ENCODE measurements at places on chromosomes 16 and 17.
A peak's percentile ranks its signal among the peaks of the same experiment; 100 is the strongest.

DNA sequence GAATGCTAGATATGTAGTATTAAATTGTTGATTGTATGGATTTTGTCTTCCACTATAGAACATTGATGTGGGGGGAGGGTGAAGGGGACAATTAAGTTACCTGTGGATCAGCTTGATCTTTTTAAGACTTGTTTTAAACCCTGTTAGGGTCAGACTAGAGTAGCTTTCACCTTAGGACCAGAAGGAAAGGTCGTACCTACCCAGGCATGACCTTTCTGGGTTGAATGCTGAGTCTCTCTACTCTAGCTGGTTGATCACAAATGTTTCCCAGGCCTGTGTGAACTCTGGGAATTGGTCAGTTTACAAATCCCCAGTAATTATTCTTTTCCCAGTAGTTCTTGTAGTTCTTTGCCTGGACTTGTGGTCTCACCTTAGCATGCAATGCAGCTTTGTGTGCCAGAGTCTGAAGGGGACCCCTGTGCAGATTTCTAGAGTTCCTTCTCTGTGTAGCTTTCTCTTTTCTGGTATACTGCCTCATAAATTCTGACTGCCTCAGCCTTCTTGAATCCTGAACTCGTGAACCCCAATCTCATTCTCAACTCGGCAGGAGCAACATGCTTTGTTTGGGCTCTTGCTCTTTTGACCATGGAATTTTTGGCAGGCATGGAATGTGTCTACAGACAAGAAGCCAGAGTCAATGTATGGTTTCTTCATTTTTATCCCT lies 54.1 kb downstream of the VMP1 start:
- DNase-seq: no peak

DNA sequence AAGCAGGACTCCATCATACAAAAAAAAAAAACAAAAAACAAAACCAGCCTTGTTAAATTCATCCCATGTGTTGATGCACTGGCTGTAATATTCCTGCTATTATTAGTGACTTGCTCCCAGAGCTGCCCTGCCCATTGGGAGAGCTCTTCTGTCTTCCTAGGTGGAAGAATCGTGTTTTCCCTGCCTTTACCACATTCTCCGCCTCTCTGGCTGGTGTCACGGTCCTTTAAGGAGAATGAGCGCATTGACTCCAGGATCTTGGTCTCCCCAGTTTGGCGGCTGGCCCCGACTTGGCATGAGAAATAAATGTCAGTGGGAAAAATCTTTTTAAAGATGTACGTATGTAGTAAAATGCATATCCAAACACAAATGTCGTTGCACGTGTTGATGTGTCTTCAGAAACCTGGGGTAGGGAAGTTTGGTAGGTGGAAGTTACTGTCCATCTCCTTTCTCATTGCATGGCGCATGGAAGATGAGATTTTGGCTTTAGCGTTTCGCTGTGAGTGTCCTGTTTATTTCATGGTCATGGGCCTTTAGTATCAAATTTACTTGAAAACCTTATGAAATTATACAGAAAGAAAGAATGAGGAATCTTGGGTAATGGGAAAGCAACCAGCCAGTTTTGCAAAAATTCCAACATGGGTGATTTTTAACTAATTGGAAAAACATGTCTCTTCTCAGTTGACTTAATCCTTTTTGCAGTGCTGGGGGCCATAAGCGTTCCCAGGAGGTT lies 15.5 kb downstream of the RMI2 start:
- no peak for DNase-seq

GRCh38 chr17:44722254-44722653 lies 13.8 kb downstream of the DBF4B start:
- DNase-seq: no peak

GRCh38 chr17:37796076-37796475 lies 51.2 kb upstream of the HNF1B start:
- DNase-seq: no peak

DNA sequence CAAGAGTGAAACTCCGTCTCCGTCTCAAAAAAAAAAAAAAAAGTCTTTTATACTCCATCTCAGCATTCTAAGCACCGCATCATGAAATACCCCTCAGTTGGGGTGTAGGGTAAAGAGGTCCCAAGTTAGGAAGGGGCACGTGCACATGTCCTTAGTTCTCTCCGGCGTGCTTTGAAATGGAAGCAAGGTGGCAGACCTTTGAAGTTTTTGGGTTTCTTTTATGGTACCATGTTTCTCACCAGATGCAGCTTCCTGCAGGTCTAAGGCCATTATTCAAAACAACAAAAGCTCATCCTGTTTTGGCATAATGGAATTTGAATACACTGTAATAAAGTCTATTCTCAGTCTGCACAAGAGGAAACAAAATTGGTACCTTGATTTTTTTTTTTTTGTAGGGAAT lies 9.6 kb downstream of the EMC8 start:
- no peak for DNase-seq

- DNase-seq: peak; percentile 30
Measured at GRCh38 chr16:11742093-11742535, 543 bp downstream of the TXNDC11 start.

DNA sequence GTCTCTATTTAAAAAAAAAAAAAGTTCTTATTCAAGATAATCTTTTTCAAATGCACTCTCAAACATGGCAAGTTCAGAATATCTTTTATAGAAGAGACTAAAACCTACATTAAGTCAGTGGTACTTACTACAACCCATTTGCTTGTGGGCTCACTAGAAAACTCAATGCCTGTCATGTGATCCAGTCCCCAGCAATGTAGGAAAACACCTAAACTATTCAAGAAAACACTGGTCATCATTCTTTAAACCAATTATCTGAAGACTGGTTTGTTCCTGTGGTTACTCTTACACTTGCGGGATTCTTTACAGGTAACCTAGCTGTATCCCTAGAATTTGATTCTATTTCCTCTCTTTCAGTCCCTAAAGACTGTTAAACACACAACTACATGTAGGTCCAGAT lies 19.6 kb downstream of the MED13 start:
- no peak for DNase-seq

DNA sequence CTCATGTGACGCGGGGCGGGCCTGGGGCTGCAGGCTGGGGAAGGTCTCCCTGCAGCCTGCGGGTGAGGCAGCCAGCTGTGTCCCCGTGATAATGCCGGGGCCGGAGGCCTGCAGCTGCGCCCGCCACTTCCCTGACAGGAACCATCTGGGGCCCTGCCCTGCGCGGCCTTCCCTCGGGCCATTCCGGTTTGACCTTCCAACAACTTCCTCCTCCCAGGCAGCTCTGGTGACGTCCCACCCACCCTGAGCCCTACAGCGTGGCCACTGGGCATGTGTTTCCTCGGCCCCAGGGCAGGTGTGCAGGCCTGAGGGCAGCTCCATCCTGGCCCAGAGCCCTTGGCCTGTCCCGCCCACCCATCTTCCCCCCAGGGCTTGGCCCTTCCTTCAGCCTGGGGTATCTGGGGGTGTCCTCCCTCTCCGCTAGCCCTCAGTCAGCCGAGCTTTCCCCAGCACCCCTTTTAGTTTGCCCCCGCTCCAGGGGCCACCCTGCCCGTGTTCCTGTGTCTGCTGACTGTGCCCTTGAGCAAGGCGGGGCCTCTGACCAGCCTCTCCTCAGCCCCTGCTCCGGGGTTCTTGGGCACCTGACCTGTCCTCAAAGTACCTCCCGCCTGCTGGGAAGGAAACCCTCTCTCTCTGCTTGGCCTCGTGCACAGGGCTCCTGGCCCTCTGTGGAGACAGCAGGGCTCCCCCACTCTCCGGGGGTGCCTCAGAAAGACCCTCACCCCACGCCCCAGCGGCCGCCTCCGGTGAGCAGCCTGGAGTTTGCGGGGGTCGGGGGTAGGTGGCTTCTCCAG lies at the start of gene CBFA2T3:
Gene CBFA2T3 (minus strand): TSS at position 190 of the 794 bp plus-strand sequence. CDS start 400 bp downstream, outside the sequence.
- DNase-seq: no peak

DNA sequence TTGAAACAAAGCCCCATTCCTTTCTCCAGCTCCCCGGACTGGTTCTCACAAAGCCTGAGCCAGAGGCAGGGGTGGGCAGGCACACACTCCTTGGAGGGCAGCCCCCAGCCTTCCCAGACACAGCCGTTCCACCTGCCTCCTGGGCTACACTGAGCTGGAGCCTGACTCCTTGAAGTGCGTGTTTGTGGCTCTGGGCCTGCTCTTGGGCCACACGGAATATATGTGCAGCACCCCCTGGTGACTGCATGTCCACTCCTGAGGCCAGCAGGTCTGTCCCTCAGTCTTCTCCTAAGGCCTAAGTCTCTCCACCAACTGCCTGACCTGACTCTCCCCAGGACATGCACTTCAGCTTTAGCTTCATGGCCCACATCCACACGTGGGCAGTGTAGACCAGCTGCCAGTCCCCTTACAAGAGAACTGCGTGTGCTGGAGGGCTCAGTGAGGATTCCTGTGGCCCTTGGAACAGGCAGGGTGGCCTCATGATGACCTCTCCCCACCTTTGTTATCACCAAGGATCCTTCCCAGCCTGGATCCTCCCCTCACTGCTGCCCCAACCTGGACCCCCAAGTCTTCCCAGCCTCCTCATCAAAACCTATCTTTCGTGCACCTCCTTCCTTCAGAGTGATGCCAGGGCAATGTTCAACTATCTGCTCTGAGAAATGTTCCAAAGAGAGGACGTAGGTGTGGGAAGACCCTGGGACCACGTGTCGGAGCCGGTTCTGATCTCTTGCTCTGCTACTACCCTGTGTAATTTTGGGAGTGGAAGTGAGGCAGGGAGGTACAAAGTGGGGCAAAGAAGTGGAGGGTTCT lies 12.4 kb upstream of the SLC6A2 start:
- DNase-seq: no peak

GRCh38 chr17:13869331-13869940 lies 199.9 kb upstream of the COX10 start:
- no peak for DNase-seq

DNA sequence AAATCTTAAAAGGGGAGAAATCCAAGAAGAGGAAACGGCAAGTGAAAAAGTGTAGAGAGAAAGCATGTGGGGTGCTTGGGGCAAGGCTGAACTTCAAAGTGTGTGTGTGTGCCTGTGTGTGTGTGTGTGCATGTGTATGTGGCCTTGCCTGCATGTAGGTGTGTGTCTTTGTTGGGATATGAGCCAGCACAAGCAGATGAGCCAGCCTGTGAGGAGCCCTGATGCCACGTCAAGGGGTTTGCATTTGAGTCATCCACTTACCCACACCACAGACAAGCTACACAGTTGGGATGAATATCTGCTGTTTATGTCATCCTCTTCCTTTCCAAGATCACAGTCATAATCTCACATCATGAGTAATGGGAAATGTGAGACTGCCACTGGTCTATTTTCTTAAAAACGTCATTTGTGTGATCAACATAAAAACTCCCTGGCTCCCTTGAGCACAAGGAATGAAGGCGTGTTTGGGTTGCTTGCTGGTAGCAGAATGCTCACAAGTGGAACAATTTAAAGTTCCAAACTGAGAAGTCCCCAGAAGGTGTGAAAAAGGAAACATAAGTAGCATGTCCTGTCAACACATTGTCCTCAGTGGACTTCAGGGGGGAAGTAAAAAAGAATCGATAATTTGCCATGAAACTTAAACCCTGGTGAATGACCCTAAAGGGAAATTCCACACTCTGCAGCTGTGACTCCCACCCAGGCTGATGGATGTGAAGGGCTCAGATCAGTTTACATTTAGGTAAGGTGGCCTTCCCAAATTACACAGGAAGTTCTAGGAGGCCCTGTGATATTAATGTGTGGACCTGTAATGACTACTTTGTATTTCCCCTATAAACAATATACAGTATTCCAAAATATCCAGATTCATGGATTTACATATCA lies 14.7 kb downstream of the KCTD19 start:
- no peak for DNase-seq

DNA sequence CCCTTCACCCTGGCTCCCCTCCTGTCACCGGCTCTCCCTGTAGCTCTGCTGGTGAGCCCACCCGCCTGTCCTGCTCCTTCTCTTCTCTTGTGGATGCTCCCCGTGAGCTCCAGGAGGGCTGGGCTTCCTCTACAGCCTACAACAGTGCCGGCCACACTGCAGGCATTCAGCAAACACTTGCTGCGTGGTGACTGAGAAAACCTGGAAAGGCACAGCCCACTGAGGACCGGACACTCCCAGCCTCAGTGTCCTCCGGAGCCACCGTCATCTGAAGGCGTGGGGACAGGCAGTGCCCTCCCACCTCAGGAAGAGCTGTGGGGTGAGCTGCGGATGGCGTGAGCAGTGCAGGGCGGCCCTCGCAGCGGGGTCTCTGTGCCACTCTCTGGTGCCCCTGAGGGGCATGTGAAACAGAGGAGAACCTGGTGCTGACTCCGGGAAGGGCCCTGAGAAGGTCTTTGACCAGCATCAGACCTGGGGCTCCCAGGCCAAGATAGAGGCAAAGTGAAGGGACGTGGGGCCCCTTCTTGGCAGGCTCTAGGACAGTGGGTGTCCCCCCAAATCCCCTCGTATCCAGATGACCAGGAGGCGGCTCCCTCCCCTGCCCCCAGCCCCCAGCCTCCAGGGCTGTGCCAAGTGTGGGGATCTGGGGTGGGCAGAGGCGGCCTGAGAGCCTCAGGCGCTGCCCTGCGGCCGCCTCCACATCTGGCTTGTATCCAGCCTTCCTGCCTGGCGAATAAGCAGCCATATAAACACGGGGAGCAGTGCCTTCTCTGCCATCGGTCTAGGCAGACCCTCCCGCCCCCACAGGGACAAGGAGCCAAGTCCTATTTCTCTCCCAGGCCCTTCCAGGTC lies 44.0 kb upstream of the PABPN1L start:
- DNase-seq: no peak

DNA sequence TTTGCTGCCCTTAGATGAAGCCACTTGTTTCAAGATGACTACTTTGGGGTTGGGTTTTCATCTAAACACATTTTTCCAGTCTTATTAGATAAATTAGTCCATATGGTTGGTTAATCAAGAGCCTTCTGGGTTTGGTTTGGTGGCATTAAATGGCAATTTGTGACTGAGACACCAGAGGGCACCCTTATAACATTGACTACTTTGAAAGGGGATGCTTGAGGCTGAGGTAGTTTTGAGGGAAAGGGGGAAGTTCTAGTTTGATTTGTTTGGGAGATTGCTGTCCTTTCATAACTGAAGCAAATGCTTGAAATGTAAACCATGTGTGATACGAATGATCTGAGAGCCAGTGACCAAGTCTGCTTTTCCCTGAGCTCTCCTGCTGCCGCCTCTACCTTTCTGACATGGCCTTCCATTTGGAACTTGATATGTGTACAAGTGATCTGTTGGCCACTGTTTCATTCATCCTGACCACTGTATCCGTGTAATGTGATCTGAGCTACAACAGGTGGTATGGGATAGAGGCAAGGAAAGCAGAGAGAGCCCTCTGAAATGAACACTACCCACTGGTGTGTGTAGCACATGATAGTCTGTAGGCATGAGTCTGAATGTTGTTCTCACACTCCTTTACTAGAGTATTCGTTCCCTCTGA lies 5.8 kb upstream of the RARA start:
- no peak for DNase-seq

GRCh38 chr17:72423718-72424117 lies 302.9 kb downstream of the SOX9 start:
- DNase-seq: no peak

DNA sequence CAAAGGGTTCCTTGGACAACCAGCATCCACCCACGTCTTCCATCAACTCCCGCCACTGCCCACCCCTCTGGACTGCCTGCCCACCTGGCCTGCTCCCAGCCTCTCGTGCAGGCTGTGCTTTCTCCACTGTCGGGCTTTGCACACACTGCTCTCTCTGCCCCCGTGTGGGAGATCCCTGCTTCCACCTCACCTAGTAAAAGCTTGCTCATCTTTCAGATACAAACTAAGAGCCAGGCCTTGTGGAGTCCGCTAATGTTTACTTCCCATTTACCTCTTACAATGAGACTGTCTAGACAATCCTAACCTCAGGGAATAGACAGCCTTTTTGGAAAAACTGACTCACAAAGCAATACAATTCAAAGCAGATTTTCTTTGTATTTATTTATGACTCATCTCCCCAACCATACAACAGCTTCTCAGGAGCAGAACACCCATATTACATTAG lies 67.6 kb downstream of the USP31 start:
- no peak for DNase-seq
